ENCODE measurements at places on chromosomes 11 and 22. TPM values are rescaled to one million over a fixed set of nuclear protein-coding genes. Genes with fewer than 3 reads are reported as not detected.

DNA sequence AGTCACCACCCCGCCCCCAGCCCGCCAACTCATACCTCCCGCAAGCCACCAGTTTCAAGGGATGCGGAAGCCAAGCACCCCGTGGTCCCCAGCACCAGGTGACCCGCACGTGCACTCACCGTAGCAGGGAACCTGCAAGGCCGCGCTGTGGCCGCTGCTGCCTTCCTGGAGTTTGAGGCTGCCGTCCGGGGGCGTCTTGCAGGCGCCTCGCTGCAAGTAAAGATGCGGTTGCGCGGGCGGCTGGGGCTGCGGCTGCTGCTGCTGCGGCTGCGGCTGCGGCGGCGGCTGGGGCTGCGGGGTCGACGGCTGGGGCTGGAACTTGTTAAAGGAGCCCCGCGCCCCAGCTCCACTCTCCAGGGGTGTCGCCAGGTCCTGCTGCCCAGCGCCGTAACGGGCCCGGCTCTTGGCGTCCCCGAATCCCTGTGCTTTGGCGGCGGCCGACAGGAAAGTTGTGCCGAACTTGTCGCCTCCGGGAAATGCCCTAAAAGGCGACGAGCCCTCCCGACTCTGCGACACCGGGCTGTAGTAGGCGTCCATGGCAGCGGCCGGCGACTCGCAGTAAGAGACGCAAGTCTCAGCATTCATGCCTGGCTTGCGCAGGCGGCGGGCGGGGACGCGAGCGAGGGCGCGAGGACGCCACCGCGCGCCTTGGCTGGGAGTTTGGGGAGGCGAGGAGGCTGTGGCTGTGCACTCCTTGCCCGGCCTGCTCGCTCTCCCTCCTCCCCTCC is at the start of gene ALX4:
TSS of gene ALX4 (minus strand) at position 662 of the 728 bp plus-strand sequence. CDS start at position 585, 77 bp downstream.
- DNase-seq, result peak; percentile 80

DNA sequence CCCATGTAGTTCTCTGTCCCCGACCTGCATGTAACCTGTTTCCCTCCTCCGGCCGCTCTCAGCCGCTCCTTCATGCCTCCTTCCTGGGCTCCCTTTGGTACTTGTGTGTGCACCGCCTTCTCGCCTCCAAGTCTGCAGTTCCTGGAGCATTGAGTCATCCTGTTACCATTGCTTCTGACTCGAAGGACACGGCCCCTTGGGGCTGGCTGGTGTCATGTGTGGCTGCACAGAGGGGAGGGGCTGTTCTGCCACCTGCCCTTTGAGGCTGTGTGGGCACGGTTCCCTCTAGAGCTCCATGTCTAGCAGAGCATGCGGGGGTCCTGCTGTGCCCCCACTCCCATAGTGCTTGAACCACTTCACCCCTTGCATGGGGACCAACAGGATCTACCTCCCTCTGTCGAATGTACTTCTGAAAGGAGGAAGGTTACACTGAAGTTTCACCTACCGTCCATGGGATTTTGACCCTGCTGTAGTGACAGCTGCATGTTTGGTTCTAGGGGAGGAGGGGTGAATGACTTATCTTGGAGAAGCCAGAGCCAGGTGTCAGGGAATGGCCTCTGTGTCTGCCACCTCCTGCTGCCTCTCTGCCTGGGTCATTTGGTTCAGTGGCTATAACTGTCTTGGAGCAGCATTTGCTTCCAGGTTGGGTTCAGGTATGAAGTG is 39.6 kb downstream of the BCR start:
- no peak for DNase-seq

Gene CFAP300
- 2.2 TPM for total RNA-seq

- DNase-seq, result no peak
Observed at GRCh38 chr11:73402834-73403185, 26.6 kb downstream of the RELT start.

- DNase-seq, result peak; percentile 52
Observed at GRCh38 chr11:125224391-125225021, 60.0 kb downstream of the PKNOX2 start.

DNA sequence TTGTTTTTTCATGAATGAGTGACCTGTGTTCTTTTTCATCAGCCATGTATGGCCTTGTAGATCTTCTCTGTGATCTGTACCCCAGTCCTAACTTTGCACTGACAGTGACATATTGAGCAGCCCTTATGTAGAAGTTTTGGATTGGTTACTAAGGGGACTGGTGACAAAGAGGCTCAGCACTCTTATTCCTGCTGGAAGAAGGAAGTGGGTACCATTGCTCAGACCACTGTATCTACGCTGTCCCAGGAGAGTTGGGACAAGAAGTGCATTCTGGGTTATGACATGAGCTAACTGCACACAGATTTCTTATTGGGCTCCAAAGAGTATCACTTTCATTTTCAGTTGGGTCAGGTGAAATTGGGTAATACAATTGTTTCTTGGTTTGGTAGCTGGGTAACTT is 107.8 kb upstream of the RASSF10 start:
- DNase-seq, result no peak

Gene SAA4
- 0.50 TPM for total RNA-seq
